ENCODE measurements at places on chromosomes 2 and 18. TPM values are rescaled to one million over a fixed set of nuclear protein-coding genes. Genes with fewer than 3 reads are reported as not detected.

The AUP1 gene
- total RNA-seq: 90.5 TPM

DNA sequence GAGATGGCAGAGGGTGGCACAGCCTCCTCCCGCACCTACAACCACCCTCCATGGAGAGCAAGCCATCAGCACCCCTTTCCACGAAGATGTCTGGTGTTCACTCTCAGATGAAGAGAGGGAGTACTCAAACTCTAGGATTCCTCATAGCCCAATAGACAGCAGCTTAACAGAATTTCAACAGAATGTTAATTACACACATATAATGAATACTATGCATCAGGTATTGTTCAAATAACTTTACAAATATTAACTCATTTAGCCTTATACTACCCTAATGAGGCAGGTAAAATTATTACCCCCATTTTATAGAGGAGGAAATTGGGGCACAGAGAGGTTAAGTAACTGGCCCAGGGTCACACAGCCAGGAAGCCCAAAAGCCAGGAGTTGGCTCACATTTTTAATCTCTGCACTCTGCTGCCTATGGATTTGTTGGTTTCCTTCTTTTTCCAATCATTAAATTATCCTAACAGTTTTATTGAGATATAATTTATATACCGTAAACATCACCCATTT, 39.0 kb downstream of the HS1BP3 start:
- no peaks in the 10 kb centered on the region for H3K36me3 ChIP-seq
- H3K27ac ChIP-seq: peak overlapping the region; percentile 87
- no peaks in the 10 kb centered on the region for H3K27me3 ChIP-seq
- DNase-seq: no peak
- H3K4me3 ChIP-seq: no peak overlapping the region

- peaks cover 24% of the 10 kb centered on the region for H3K36me3 ChIP-seq
- DNase-seq: no peak
- no peak overlapping the region for H3K27ac ChIP-seq
- no peak overlapping the region for H3K4me3 ChIP-seq
- no peaks in the 10 kb centered on the region for H3K4me1 ChIP-seq
Measured at GRCh38 chr2:74099835-74100234, 47.9 kb downstream of the BOLA3 start.

DNA sequence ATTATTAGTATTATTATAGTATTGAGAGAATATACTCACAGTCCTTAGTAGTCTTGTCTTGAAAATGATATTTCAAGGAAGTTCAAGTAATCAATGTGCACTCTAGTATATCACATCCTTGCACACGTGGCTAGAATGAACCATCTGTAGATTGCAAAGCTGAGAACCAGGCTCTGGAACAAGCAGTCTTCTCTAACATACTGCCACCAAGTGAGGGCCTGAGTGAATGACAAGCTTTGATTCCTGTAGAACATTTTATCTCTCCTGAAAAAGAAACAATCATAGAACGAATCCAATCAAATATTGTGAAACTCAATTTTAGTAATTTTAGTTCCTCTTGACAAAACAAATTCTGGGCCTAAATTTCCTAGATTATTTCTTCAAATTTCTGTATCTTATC, 55.3 kb upstream of the SULT1C3 start:
- H3K36me3 ChIP-seq: no peaks in the 10 kb centered on the region
- H3K4me3 ChIP-seq: no peak overlapping the region
- H3K4me1 ChIP-seq: no peaks in the 10 kb centered on the region
- H3K27me3 ChIP-seq: no peaks in the 10 kb centered on the region
- DNase-seq: no peak
- H3K27ac ChIP-seq: no peak overlapping the region

DNA sequence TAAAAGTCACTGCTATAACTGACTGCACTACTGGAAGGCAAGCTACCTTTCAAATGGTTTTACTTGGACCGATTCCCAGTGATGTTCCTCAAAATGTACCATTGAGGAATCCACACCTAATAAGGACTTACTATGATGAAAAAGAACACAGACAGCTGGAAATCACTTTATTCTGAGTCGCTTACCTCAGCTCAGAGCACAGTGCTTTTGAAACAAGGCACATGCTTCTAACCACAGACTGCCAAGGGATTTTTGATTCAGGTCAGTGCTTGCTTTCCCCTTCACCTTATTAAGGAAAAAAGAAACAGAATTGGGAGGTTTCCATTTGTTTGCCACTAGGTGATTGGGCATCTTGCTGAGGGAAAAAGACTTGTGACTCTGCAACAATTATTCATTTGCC, 707.5 kb upstream of the FSHR start:
- H3K27ac ChIP-seq: no peak overlapping the region
- no peak overlapping the region for H3K4me3 ChIP-seq
- H3K36me3 ChIP-seq: no peaks in the 10 kb centered on the region
- no peaks in the 10 kb centered on the region for H3K4me1 ChIP-seq

GRCh38 chr2:43484323-43484930, 111.4 kb downstream of the THADA start:
- no peak overlapping the region for H3K4me3 ChIP-seq
- DNase-seq: no peak
- no peaks in the 10 kb centered on the region for H3K36me3 ChIP-seq

DNA sequence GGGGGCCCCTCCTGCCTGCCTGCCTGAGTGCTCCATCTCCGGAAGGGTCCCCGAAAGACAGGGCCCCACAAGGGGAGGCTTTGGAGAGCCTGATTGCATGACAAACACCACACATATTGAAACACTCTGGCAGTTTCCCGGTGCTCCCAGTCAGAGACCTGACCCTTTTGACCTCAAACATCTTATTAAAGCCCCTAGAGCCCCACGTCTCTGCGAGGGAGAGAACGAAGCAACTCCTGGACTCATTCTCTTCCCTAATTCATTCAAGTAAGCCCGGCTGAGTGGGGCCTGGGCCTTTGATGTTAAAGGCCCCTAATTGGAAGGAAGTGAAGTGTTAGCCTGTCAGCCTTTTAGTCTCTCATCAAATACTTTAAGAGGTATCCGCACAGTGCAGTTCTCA, 335.6 kb downstream of the CYRIA start:
- DNase-seq: no peak
- no peaks in the 10 kb centered on the region for H3K27me3 ChIP-seq
- no peak overlapping the region for H3K4me3 ChIP-seq
- no peaks in the 10 kb centered on the region for H3K4me1 ChIP-seq
- no peaks in the 10 kb centered on the region for H3K36me3 ChIP-seq
- no peak overlapping the region for H3K27ac ChIP-seq

Measured in esophagus squamous epithelium (tissue), 5 donors.